ENCODE measurements at places on chromosomes 16 and 17.

- DNase-seq, result peak; percentile 46
Measured at GRCh38 chr16:19071811-19072777, 4.7 kb downstream of the COQ7 start.

DNA sequence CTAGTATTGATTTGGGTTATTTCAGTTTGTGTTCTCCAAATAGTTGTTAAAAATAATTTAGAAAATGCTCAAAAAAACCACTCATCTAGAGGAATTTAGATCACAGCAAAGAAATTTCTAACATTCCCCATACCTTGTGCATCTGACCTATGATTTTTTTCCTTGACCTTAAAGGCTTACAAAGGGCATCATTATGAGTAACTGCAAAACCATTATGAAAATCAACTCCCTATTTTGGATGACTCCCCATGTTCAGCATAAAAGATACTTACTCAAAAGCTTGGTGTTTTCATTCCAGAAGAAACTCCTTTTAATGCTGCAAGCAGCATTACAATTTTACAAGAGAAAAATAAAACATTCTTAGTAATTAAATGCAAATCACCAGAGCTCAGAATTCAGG, 83.2 kb downstream of the GRIN2A start:
- no peak for DNase-seq

- DNase-seq, result no peak
Measured at GRCh38 chr16:9308356-9308801, 216.9 kb downstream of the HAPSTR1 start.

DNA sequence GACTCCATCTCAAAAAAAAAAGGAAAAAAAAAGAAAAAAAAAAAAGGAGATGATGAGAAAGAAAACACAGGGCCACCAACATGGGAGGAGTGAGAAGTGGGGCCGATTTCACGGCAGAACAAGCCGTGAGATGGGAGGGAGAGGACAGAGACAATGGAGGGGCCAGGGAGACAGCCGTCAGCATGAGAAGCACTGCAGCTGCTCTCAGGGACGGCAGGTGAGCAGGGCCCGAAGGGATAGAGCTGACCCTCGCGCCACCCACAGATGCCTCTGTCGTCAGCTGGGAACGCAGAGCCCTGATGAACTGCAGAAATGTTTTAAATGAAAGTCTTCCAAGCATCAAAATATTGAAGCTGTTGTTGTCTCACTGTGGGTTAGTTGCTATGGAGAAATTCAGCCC, 20.3 kb downstream of the PITPNM3 start:
- no peak for DNase-seq

- no peak for DNase-seq
Measured at GRCh38 chr17:218432-219110, 37.1 kb upstream of the DOC2B start.
